Motor neuron (in vitro differentiated cells): ENCODE measurements at places on chromosomes 5 and 9. TPM values are rescaled to one million over a fixed set of nuclear protein-coding genes. Genes with fewer than 3 reads are reported as not detected.

RAD1 gene
- total RNA-seq, result 22.9 and 26.5 TPM in 2 replicates

TAF11L9 gene
- not detected in 2 replicates for total RNA-seq

PROB1 gene
- 0.78 and 1.1 TPM in 2 replicates for total RNA-seq

GRCh38 chr9:118962426-118962825 lies 406.8 kb downstream of the BRINP1 start:
- no peak for ATAC-seq

DNA sequence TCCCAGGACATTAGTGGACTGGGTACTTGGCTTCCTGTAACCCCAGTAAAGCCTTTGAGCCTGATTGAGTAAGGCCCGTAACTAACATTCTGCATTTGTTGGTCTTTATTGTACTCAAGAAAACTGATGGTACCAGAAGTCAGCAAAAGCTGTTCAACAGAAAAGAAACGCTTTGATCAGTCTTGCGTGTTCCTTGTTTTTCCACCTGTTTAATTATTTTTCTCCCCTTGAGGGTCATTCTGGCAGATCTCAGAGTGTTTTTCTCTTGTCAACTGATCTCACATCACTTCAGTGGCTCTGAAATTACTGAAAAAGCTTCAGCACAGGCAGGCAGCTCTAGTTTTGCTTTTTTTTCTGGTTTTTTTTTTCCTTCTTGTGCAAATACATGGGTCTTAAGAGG lies 6.1 kb upstream of the TMEM268 start:
- ATAC-seq, result no peak

- no peak for ATAC-seq
Measured at GRCh38 chr5:14078716-14079115, 64.4 kb upstream of the TRIO start.

GRCh38 chr9:116661037-116661954 lies 25.8 kb upstream of the TRIM32 start:
- peak; percentile 90 for ATAC-seq

- ATAC-seq, result no peak
Measured at GRCh38 chr5:179255527-179256327, 89.5 kb downstream of the ADAMTS2 start.

DNA sequence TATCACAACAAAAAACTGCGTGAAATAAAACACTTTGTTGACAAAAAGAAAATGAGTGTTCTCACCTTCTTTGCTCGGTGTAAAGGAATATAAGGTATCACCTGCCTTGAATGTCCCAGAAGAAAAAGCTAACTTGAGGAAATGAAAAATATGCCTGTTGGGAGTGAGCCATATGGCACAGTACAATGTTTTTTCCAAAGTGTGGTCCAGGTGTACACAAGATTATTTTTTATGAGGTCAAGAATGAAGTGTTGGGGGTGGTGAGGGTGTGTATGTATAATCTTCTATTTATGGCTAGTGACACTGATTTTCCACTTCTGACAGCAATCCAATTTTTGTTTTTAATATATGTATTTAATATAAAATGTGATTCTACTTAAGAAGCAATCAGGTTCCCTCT lies 134.4 kb downstream of the RFX3 start:
- ATAC-seq, result no peak

- ATAC-seq, result peak; percentile 15
Measured at GRCh38 chr5:172789687-172790495, 18.9 kb upstream of the DUSP1 start.

- peak; percentile 95 for ATAC-seq
Measured at GRCh38 chr5:31213705-31214121, 20.2 kb downstream of the CDH6 start.

- no peak for ATAC-seq
Measured at GRCh38 chr5:154211641-154212390, 21.3 kb downstream of the GALNT10 start.
